ENCODE measurements at places on chromosomes 7 and 10.

- DNase-seq: no peak
Measured at GRCh38 chr7:73899731-73900142, 38.8 kb downstream of the TMEM270 start.

DNA sequence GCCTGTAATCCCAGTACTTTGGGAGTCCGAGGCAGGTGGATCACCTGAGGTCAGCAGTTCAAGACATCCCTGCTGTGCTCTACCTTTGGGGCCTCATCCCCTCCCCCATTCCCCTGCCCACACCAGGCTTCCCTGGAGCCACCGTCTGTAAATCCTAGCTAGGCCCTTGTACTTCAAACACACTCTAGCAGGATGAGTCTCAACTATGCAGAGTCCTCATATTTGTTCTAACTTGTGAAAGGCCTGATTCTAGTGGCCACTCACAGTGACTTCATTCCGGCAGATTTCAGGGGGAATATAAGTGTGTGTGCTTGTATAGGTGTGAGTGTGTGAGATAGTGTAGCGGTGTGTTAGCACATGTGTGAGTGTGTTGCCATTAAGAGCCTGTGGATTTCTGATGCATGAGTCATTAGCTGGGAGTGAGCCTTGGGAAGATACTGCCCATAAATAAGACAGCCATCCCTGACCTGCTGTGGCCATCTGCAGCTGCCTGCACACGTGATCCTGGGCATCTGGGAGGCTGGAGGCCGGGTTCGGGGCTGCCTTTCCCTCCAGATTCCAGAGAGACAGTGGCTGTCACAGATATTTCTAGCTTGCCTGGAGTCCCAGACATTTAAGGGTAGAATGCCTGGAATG, 1.7 kb upstream of the NEURL1 start:
- DNase-seq: no peak

DNA sequence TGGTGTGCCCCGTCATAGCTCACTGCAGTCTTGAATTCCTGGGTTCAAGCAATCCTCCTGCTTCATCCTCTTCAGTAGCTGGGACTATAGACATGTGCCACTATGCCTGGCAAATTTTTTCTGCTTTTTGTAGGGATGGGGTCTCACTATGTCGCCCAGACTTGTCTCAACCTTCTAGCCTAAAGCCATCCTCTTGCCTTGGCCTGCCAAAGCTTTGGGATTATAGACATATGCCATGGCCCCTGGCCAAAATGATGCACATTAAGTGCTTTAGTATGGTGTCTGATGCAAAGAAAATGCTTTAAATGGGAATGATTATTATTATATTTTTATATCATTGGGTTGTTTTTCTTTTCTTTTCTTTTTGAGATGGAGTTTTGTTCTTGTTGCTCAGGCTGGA, 33.2 kb upstream of the VCL start:
- DNase-seq: no peak

DNA sequence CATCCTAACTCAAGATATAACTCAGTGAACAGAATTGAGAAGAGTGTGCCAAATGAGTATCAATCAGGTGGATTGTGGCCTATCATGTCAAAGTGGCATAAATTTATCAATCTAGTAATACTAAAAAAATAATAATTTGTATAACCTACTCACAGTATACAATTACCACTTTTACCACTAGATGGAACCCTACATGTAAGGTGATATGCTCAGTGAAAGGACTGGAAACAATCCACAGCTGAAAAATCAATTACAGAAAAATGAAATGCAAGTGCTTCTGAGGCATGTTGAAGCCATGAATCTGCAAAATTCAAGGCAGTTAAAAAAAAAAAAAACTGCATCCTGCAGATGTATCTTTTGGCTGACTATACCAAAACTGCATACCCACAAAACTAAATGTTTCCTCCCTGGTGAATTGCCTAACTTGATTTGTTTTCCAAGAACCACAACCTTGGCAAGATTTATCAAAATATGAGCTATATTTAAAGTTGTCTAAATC, 13.9 kb downstream of the ARHGAP19 start:
- no peak for DNase-seq

DNA sequence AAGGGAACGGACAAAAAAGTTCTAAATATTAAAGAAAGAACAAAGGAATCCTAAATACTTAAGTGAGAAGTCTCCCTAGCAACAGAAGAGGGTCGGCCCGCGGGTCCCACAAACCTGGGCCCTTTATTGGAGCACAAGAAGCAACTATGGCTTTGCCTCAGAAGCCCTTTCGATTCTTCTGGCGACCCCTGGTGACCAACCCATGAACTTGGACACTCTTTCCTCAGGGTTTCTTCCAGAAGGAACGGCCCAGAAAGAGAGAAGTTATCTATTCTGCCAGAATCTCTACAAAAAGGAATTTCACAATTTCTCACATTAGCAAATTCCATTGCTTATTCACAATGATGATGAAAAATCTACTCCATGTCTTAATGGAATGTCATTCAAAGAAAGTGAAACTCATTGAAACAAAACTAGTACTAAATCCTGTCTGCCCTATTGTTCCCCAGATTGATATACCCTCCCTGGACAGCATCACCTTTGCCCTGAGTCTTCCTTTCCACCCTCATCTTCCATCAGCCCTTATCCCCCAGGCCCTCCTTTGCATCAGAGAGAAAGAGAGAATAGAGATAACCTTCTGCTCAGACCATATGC, 43.7 kb downstream of the CPVL start:
- peak; percentile 50 for DNase-seq

- no peak for DNase-seq
Measured at GRCh38 chr7:34596887-34597286, 61.1 kb upstream of the NPSR1 start.

Measured in CD4-positive, alpha-beta T cell (primary cell).